ENCODE measurements at places on chromosomes 4 and X.

- DNase-seq, result no peak
Observed at GRCh38 chr4:36241771-36242170, 2.5 kb downstream of the ARAP2 start.

- no peak for DNase-seq
Observed at GRCh38 chr4:41038304-41038703, 176.0 kb downstream of the APBB2 start.

- no peak for DNase-seq
Observed at GRCh38 chr4:177855507-177856197, 413.4 kb upstream of the AGA start.

DNA sequence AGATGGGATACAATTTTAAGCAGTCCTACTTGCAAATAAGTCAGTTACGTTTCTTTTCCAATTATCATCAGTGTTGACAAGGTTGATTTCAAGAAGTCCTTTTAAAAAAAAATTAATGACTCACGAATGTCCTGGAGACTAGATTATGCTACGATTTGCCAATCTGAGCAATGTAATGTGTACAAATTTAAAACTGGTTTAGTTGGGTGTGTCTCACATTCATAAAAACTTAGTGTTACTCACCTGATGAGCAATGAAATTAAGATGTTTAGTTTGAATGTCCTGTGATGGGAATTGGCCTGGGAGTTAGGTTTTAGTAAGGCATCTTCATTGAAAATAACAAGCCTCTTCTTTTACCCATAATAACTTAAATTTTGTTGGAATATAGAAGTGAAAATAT, 136.7 kb upstream of the POF1B start:
- DNase-seq, result no peak

- DNase-seq, result no peak
Observed at GRCh38 chrX:37672563-37672962, 13.0 kb upstream of the XK start.

DNA sequence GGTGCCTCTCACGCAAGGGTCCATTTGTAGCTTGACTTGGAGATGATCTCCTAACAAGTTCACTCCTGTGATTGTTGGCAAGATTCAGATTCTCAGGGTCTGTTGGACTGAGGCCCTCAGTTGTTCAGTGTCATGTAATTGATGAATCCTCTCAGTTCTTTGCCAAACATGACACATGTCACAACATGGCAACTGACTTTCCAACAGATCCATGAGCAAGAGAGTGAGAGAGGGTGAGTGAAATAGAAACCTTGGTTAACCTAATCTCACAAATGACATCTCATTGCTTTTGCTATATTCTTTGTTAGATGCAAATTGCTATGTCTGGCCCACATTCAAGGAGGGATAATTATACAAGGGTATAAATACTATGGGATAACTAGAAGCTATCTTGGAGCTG, 231.0 kb upstream of the PCDH10 start:
- DNase-seq, result no peak

DNA sequence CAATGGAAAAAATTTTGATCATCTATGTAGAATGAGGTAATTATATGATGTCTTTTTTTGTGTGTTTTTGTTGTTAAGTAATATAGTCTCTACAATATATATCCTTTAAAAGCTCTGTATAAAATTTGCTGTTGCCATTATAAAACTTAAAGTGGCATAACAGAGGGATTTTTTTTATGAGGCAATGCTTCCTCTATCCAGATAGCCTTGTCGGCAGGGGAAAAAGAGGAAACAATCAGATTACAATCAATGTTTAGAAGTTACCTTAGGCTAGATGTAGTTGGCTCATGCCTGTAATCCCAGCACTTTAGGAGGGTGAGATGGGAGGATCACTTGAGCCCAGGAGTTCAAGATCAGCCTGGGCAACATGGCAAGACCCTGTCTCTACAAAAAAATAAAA, 86.8 kb downstream of the DIAPH2 start:
- DNase-seq, result no peak

DNA sequence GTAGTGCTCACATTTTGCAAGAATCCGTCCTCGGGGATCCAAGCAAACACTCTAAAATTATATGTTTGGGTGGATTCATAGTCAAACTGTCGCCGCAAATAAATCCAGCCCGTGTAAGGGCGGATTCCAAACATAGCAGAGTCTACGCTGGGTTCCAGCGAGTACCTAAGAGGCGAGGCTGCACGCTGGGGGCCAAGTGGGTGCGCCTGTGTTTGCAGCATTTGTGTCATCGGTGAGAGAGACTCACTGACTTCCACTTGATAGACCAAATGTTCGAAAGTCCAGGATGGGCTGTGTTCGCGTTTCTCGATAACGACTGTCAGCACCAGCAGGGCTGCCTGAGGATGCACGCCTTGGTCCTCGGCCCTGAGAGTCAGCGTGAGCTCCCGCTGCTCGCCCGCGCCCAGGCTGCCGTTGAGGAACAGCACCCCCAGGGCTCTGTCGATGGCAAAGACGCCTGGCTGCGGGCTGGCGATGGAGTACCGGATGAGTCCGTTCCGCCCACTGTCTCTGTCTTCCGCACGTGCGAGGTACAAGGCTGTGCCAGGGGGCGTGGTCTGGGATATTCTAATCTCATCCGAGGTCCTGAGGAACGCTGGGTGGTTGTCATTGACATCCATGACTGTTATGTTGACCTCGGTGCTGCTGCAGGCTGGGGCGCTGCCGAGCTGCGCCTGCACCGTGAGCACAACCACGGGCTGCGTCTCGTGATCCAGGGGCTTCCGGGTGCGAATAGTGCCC, 158.7 kb downstream of the DCHS2 start:
- peak; percentile 43 for DNase-seq

DNA sequence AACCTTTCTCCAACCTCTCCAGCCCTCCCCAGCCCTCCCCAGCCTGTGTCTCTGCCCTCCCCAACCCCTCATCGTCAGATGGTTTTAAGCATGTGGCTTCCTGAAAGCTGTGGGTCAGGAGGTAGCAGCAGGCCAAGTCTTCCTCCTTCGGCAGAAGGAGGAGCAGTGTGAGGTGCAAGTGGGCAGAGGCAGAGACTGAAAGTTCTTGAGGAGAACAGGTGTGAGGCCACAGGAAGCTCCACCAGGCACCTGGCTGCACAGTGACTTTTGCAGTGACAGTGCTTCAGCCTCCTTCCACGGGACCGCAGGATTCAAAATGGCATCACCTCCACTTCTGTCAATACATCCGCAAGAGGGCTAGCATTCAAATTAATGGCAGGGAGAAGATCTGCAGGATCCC, 203.9 kb upstream of the LEF1 start:
- DNase-seq, result no peak

GRCh38 chrX:133979641-133980230, 5.7 kb downstream of the GPC3 start:
- DNase-seq, result no peak

DNA sequence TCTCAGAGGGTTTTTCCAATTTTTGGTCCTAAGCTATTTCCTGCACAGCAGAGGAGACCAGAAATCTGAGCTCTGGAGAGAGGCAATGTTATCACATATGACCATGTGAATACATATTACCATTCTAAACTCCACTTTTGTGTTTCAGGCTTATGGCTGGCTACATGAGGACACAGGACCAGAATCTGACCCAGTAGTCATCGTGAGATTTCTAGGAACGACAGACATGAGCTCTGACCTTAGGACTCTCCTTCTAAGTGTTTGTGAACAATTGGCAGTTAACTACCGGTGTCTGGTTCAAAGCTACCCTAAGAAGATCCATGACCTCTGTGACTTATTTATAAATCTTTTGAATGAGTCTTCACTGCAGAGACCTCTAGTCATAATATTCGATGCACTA, 198.6 kb downstream of the NWD2 start:
- no peak for DNase-seq

DNA sequence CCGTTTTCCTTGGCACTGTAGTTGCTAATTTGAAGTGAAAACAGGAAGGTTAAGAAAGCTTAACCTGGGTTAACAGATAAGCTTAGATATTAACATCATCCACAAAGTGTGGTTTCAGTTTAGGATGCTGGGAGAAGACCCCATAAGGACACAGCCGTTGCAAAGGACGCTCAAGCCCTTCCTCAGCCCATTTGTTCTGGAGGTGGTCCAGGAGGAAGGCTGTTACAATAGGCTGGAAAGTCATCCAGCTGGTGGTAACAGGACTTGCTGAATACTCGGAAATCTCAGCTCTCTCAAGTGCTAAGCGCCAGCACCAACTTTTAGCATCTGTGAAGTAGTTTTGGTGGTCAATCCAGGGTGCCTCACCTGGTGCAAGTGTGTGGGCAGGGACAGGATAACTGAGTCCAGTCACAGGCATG, 14.2 kb downstream of the CHST7 start:
- DNase-seq, result no peak

GRCh38 chr4:112156112-112156511, 10.9 kb downstream of the FAM241A start:
- no peak for DNase-seq

DNA sequence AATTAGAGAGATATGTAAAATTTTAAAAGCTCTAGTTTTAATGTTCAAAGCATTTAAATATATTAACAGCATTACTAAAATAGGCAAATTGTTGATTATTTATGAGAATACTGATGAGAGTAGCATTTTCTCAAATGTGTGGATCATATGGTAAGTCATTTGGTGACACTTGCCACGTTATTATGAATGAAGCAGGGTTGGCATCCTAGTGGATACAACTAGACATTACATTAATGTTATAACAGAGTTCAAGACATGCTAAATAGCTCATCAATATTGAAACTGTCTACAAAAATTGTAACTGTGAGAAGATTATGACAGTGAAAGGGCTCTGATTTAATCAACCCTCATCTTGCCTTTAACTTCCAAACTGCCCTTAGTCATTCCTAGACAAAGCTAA, 171.1 kb downstream of the PDGFC start:
- no peak for DNase-seq

- no peak for DNase-seq
Observed at GRCh38 chr4:113827285-113827684, 65.7 kb upstream of the CAMK2D start.

DNA sequence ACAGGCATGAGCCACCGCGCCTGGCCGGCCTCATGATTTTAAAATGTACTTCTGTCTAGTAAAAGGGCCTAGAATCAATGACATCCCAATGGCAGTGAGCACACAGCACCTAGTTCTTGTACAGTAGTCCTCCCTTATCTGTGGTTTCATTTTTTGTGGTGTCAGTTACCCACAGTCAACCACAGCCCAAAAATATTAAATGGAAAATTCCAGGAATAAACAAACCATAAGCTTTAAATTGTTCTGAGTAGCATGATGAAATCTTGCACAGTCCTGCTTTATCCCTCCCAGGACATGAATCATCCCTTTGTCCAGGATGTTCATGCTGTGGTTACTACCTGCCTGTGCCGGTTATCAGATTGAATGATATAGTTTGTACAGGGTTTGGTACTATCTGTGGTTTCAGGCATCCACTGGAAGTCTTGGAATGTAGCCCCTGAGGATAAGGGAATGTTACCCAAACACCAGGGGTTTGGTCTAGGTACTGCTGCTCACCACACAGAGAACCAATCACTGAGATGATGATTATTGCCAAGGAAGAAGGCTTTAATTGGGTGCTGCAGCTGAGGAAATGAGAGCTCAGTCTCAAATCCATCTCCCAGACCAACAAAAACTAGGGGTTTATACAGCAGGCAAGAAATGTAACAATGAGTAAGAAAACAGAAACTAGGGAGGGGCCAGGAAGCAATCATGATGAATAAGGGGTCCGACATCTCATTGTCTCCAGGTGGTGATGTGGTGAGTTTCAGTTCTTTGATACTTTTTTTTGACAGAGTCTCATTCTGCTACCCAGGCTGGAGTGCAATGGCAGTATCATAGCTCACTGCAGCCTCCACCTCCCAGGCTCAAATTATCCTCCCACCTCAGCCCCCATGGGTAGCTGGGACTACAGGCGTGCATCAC, 16.2 kb upstream of the FHL1 start:
- DNase-seq, result no peak

- no peak for DNase-seq
Observed at GRCh38 chrX:48636776-48637175, 39.5 kb downstream of the WDR13 start.

DNA sequence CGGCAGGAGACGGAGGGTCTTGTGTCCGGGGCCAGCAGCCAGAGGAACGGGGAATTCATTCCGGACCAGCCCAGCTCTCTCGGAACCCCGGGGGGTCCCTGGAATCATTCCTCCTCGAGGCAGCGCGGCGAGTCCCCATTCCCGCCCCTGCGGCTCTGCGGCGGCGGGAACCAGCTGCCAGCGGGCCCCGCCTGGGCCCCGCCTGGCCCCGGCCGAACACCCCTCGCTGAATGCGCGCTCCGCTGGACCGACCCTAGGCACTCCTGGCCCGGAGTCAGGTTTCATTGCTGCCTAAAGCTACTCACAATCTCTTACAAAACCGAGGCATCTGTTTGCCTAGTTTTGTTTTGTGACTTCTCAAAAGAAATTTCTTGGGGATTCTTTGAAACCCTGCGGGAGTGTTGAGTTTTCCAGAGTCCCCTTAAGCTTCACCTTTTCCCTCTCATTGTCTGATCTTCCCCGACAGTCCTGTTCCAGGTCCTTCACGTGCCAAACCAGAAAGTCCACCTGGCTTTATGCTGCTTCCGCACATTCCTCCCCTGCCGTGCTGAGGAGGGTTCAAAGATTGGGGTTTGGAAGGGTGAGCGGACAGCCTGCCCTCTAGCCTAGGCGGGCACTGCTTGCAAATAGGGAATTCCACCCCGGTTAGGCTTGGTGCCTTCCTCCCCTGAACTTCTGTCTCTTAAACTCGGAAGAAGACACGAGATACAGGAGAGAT, 789 bp downstream of the ARHGAP10 start:
- DNase-seq, result no peak
